ENCODE measurements at places on chromosomes 7 and 10.
A peak's percentile ranks its signal among the peaks of the same experiment; 100 is the strongest.

DNA sequence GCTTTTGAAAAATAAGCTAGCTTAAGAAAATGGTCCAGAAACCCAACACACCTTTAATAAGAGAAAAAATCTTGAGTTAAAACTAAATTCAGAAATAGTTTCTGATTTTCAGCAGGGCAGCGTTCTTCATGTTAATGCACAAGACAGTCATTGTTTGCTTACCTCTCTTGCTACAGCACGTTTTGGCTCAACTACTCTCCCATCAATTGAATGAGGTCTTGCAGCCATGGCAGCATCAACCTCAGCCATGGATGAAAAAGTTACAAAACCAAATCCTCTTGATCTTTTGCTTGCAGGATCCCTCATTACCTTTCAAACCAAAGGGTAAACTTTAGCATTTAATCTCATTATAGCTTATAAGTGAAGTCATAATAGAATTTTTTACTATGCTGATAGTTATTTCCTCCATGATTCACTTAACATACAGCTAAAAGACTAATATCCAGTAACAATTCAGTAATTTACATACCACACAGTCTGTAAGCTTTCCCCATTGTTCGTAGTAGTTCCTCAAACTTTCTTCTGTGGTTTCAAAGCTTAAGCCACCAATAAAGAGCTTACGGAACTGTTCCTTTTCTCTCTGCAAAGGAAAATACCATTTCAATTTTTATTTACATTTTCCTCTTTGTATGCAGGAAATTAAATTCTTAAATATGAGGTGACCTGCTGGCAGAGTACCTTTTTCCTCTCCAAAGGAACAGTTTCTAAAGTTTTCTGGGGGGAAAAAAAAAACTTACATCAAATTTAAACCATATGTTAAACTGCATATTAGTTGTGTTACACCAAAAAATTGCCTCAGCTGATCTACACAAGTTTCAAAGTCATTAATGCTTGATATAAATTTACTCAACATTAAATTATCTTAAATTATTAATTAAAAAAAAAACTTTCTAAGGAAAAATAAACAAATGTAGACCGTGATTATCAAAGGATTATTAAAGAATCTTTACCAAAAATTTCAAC lies 3.1 kb downstream of the HNRNPA2B1 start:
- DNase-seq: no peak

DNA sequence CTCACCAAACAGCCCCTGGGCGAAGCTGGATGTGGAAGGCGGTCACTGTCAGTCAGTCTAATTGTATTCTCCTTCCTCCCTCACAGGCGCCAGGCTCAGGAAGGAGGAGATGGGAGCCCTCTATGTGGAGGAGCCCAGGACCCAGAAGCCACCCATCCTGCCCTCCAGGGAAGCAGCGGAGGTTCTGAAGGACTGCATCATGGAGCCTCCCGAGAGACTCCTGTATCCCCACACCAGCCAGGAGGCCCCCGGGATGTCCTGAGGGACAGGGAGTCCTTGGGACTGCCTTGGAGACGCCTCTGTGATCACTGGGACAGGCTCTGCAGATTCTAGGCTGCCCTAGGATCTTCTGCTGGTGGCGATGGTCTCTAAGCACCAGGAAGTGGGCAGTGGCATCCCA lies 9.7 kb upstream of the ATP6V0E2 start:
- DNase-seq: no peak

GRCh38 chr7:94323844-94324243 lies 70.9 kb upstream of the COL1A2 start:
- no peak for DNase-seq

- DNase-seq: peak; percentile 30
Observed at GRCh38 chr7:44309271-44310091, 15.9 kb downstream of the CAMK2B start.

DNA sequence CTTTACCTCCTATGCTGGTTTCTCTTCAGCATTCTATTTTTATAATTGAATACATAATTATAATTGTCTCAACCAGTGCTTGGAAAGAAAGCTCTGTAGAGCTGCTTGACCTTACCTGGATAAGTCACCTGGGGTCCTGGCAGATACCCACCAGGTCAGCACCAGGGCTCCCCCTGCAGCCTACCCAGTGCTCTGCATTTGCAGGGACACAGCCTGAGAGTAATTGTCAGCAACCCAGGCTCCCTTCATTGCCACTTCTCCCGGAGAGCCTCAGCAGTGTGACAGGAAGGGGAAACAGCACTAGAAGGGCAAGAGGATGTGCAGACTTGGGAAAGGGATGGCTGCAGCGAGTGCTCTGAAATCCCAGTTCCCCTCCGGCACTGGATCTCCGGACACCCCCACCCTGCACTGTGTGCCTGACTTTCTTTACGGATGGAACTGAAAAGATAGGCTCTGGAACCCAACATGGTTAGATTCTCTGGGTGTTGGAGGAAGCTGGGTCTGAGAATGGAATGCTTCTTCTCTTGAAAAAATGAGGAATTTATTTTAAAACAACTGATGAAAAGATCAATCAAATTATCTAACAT lies 11.4 kb upstream of the PAX4 start:
- DNase-seq: peak; percentile 29

Data from stimulated activated CD8-positive, alpha-beta memory T cell treated with anti-CD3 and anti-CD28 coated beads, Interleukin-2, amount 100 ng/mL, for 48 hours (primary cell).